ENCODE measurements at places on chromosomes 11 and 22. TPM values are rescaled to one million over a fixed set of nuclear protein-coding genes. Genes with fewer than 3 reads are reported as not detected.
A peak's percentile ranks its signal among the peaks of the same experiment; 100 is the strongest.

- no peak for DNase-seq
Observed at GRCh38 chr11:79219186-79220045, 221.4 kb downstream of the TENM4 start.

DNA sequence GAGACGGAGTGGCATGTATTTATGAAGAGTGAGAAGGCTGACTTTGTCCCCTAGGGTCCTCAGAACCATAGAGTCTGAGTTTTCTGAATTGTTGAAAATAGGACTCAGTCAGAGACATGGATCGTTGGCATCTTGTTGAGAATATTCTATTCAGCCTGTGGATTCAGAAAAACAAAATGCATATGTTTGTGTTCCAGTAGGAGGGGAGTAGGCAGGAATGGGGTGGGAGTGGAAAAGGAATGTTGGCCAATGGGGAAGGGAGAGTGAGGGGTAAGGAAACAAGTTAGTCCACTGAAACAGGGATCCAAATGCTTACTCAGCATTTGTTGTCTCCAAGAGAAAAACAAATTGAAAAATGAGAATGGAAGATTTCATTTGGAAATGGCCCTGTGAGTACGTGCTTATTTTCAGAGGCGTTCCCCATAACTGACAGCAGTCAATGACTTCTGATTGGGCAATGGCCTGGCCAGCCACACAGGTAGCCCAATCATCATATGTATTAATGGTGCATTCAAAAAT lies 14.7 kb downstream of the BARX2 start:
- DNase-seq = no peak

DNA sequence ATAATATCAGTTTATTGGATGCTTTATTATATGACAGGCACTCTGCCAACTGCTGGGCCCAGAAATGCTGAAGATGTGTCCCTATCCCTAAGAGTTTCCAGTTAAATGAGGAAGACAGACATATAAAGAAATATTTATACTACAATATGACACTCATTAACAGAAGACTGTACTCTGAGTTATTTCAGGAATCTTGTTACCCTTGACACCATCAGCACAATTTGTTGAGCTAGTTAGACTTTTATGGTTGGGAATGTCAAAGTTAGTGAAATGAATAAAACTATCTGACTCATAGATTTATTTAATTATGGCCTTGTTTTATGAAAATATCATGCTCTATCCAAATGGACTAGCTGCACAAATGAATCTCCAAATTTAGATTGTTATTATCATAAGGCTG lies 25.6 kb upstream of the MSANTD4 start:
- DNase-seq = no peak

DNA sequence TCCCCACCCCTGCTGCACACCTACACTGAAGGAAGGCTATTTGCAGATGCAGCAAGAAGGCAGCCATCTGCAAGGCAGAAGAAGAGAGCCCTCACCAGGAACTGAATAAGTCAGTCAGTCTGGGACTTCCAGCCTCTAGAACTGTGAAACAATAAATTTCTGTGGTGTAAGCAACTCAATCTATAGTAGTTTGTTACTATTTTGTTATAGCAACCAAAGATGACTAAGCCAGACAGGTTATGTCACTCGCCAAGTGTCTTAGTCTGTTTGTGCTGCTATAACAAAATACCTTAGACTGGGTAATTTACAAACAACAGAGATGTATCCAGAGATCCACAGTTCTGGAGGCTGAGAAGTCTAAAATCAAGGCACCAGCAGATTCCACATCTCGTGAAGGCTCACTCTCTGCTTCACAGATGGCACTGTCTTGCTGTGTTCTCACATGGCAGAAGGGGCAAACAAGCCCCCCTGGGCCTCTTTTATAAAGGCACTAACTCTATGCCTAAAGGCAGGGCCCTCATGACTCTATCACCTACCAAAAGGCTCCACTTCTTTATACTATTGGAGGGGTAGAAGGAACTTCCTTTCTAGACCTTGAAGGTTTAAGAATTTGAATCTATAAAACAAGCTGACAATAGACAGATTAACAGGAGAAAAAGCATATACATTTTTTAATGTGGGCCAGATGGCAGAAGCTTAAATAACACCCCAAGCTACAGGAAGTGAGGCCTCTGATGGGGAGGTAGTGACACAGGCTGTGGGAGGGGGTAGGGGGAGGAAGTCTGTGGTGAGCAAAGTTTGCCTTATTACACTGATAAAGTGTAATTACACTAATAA lies 12.3 kb downstream of the APOL6 start:
- DNase-seq = no peak

GRCh38 chr11:1153951-1154493 lies 3.7 kb upstream of the MUC5AC start:
- peak; percentile 54 for DNase-seq

DNA sequence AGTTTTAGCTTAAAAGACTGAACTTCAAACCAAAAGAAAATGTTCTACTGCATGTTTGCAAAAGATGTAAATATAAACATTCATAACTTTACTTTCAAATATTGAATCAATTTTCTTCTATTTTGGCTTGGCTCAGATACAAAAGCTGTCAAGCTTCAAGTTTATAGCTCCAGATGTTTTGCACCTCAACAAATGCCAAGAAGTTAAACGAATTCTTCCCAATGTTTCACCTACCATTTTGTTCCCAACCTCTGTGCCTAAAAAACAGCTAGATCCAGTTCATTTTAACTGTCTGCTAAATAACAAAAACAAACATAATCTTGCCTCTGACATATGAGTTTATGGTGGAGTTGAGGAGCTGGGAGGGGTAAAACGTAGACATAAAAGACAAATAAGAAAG lies 76.5 kb downstream of the RAB30 start:
- DNase-seq = no peak

GRCh38 chr22:48885271-48885918 lies 942.3 kb downstream of the BRD1 start:
- peak; percentile 33 for DNase-seq

- DNase-seq = no peak
Observed at GRCh38 chr11:71189768-71190315, 62.5 kb downstream of the SHANK2 start.

DNA sequence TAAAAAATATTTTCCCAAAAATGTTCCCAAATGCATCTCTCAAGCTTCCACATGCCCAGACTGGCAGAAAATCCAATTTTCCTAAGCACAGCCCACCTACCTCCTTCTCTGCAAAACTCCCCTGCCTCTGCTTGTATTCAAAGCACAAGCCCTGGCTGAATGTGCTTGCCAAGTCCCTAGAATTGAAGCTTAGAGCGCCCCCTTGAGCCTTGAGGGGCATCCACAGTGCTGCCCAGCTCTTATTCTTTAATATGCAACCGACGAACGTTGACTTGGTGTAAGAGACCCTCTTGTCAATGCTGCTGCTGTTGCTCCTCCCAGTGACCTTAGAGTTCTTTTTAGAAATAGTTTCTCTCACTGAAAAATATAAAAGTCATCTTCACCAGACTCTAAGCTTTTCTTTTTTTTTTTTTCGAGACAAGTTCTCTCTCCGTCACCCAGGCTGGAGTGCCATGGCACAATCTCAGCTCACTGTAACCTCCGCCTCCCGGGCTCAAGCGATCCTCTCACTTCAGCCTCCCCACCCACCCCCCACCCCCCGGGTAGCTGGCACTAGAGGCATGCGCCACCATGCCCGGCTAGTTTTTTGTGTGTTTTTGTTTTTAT lies 63.5 kb upstream of the CAPRIN1 start:
- peak; percentile 81 for DNase-seq

DNA sequence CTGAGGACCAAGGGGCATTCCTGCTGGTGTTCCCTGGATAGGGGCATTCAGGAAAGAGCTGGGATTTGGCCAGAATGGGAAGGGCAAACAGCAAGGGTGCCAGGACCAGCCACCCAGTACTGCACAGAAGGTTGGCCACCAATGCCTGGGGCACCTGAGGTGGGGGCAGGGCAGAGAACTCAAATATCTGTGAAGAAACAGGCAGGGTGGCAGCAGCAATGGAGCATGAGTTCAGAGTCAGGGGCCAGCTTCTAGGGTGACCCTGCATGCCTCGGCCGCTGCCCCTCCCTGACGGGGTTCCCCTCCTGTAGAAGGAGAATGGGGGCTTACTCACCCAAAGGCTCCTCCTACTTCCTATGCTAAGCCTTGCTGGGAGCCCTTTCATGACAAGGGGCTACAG lies 79.3 kb upstream of the SHANK2 start:
- no peak for DNase-seq

GRCh38 chr11:124538019-124538418 lies 5.4 kb downstream of the OR8B12 start:
- no peak for DNase-seq

DNA sequence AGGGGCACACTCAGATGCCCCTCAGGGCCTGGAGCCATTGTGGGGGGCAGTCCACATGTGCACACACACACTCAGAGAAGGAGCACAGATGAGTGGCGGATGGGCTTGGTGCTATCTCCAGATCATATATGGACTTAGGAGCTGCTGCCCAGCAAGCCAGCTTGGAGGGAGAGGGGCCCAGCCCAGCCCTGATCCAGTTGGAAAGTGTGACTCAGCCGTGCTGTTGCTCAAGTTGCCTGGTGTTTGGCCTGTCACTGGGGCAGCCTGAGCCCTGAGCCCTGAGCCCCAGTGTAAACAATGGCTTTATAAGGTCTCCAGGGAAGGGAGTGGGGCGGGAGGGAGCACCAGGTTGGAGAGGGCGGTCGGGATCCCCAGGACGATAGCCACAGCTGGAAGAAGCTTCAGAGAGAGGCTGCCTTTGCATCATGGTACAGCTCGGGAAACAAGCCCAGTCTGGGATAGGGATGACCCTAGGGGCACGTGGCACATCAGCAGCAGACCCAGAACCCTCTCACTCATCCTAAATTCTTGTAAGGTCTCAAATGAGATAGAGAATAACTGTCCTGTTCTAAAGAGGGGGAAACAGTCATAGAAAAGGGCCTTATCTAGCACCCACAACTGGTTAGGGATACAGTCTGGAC lies 4.8 kb downstream of the SELENOM start:
- no peak for DNase-seq

- no peak for DNase-seq
Observed at GRCh38 chr22:17705546-17705945, 67.0 kb downstream of the BCL2L13 start.

Gene HEPHL1
- not detected for total RNA-seq

Gene VSIG10L2
- total RNA-seq = not detected

Gene MS4A6E
- not detected for total RNA-seq

Gene MMP10
- not detected for total RNA-seq

Gene CALCA
- total RNA-seq = not detected

Gene KRTAP5-10
- not detected for total RNA-seq

Gene OR51E2
- total RNA-seq = not detected

Gene CECR2
- not detected for total RNA-seq

Gene COX8A
- total RNA-seq = 568 TPM

Gene GDPD4
- not detected for total RNA-seq

Data from activated naive CD4-positive, alpha-beta T cell treated with anti-CD3 and anti-CD28 coated beads, Interleukin-2, amount 50 U/mL, for 72 hours (primary cell).